ENCODE measurements at places on chromosomes 3 and 15. TPM values are rescaled to one million over a fixed set of nuclear protein-coding genes. Genes with fewer than 3 reads are reported as not detected.

ECE2 gene
- not detected for total RNA-seq

PPP1R14D gene
- not detected for total RNA-seq

PPARG gene
- total RNA-seq = 41.9 TPM

CA12 gene
- total RNA-seq = 18.7 TPM

MEX3B gene
- 7.9 TPM for total RNA-seq

OR5H2 gene
- not detected for total RNA-seq

PIF1 gene
- total RNA-seq = 22.0 TPM
